A549 treated with Hydrocortisone at 1 μM for 4 hours (cell line): ENCODE measurements at places on chromosomes 7 and 10. TPM values are rescaled to one million over a fixed set of nuclear protein-coding genes. Genes with fewer than 3 reads are reported as not detected.

The TAF5 gene
- total RNA-seq: 2.2 to 3.1 TPM (median 2.9 TPM) in 5 replicates

The HTR5A gene
- total RNA-seq: not detected in 5 replicates

The BCL7B gene
- total RNA-seq: 59.8 to 73.6 TPM (median 68.5 TPM) in 5 replicates

The TMEM236 gene
- 0.03 to 0.06 TPM (median 0.05 TPM) in 5 replicates for total RNA-seq

The TEX47 gene
- total RNA-seq: not detected in 5 replicates

The TIMM23B gene
- 15.6 to 25.2 TPM (median 17.4 TPM) in 5 replicates for total RNA-seq

The IFIT1B gene
- not detected in 5 replicates for total RNA-seq

The CDHR1 gene
- 0.02 to 0.12 TPM (median 0.09 TPM) in 5 replicates for total RNA-seq

The PON1 gene
- total RNA-seq: 0.78 to 1.3 TPM (median 1.1 TPM) in 5 replicates

The EBLN1 gene
- total RNA-seq: not detected in 5 replicates

The OPN4 gene
- not detected in 5 replicates for total RNA-seq

The CTNNA3 gene
- not detected in 5 replicates for total RNA-seq

The CRHR2 gene
- total RNA-seq: 0.02 to 0.06 TPM (median 0.05 TPM) in 3 of 5 replicates, not detected in the others

The NPTX2 gene
- 0.12 to 0.23 TPM (median 0.17 TPM) in 5 replicates for total RNA-seq

The C7orf57 gene
- 0.12 to 0.31 TPM (median 0.26 TPM) in 5 replicates for total RNA-seq

The CLDN12 gene
- total RNA-seq: 24.9 to 38.0 TPM (median 34.2 TPM) in 5 replicates

The FAM204A gene
- 38.2 to 71.7 TPM (median 42.5 TPM) in 5 replicates for total RNA-seq

The ADCY1 gene
- 1.7 to 2.9 TPM (median 2.3 TPM) in 5 replicates for total RNA-seq

The GPR15LG gene
- total RNA-seq: not detected in 5 replicates

The C10orf67 gene
- 0.03 to 0.09 TPM (median 0.07 TPM) in 3 of 5 replicates, not detected in the others for total RNA-seq

The NIPSNAP2 gene
- total RNA-seq: 43.7 to 52.1 TPM (median 50.9 TPM) in 5 replicates

The SNX10 gene
- total RNA-seq: 4.6 to 5.8 TPM (median 5.0 TPM) in 5 replicates

The FMC1 gene
- total RNA-seq: 13.2 to 43.3 TPM (median 31.6 TPM) in 5 replicates

The CFAP43 gene
- 0.10 to 0.25 TPM (median 0.21 TPM) in 4 of 5 replicates, not detected in the other for total RNA-seq

The NACAD gene
- total RNA-seq: 0.22 to 0.37 TPM (median 0.31 TPM) in 5 replicates

The ZNF503 gene
- 6.7 to 9.0 TPM (median 8.5 TPM) in 5 replicates for total RNA-seq

The PROSER2 gene
- total RNA-seq: 34.2 to 44.3 TPM (median 40.3 TPM) in 5 replicates

The CYP2W1 gene
- total RNA-seq: not detected in 5 replicates

The GTF2I gene
- total RNA-seq: 70.8 to 101 TPM (median 98.5 TPM) in 5 replicates

The RBP3 gene
- total RNA-seq: not detected in 5 replicates

The CHST12 gene
- 9.0 to 14.8 TPM (median 12.7 TPM) in 5 replicates for total RNA-seq

The LLCFC1 gene
- total RNA-seq: not detected in 5 replicates

The CFTR gene
- total RNA-seq: 0.03 to 0.08 TPM in 2 of 5 replicates, not detected in the others

The ANKRD30A gene
- total RNA-seq: 0.36 to 0.99 TPM (median 0.86 TPM) in 5 replicates

The TMEM176A gene
- total RNA-seq: not detected in 5 replicates

The LIPA gene
- 39.9 to 61.8 TPM (median 48.2 TPM) in 5 replicates for total RNA-seq

The SYCE1 gene
- total RNA-seq: not detected in 5 replicates

The HBP1 gene
- 14.6 to 22.2 TPM (median 20.6 TPM) in 5 replicates for total RNA-seq

The NKX6-2 gene
- 0.30 to 0.67 TPM (median 0.48 TPM) in 5 replicates for total RNA-seq

The GPC2 gene
- total RNA-seq: 0.60 to 1.1 TPM (median 0.95 TPM) in 5 replicates

The DNAJB9 gene
- total RNA-seq: 8.3 to 11.8 TPM (median 9.9 TPM) in 5 replicates

The CCDC172 gene
- not detected in 5 replicates for total RNA-seq

The PAX4 gene
- total RNA-seq: not detected in 5 replicates

The NUTM2E gene
- total RNA-seq: 0.30 to 0.47 TPM (median 0.38 TPM) in 5 replicates

The MYPN gene
- 2.2 to 2.9 TPM (median 2.6 TPM) in 5 replicates for total RNA-seq

The SAP25 gene
- total RNA-seq: 0.18 to 0.85 TPM (median 0.21 TPM) in 4 of 5 replicates, not detected in the other

The TUBAL3 gene
- 0.17 to 0.23 TPM (median 0.22 TPM) in 5 replicates for total RNA-seq

The WDR86 gene
- total RNA-seq: 0.11 to 0.23 TPM (median 0.16 TPM) in 5 replicates

The UCMA gene
- total RNA-seq: not detected in 5 replicates
